ENCODE measurements at places on chromosomes 7 and 10.

DNA sequence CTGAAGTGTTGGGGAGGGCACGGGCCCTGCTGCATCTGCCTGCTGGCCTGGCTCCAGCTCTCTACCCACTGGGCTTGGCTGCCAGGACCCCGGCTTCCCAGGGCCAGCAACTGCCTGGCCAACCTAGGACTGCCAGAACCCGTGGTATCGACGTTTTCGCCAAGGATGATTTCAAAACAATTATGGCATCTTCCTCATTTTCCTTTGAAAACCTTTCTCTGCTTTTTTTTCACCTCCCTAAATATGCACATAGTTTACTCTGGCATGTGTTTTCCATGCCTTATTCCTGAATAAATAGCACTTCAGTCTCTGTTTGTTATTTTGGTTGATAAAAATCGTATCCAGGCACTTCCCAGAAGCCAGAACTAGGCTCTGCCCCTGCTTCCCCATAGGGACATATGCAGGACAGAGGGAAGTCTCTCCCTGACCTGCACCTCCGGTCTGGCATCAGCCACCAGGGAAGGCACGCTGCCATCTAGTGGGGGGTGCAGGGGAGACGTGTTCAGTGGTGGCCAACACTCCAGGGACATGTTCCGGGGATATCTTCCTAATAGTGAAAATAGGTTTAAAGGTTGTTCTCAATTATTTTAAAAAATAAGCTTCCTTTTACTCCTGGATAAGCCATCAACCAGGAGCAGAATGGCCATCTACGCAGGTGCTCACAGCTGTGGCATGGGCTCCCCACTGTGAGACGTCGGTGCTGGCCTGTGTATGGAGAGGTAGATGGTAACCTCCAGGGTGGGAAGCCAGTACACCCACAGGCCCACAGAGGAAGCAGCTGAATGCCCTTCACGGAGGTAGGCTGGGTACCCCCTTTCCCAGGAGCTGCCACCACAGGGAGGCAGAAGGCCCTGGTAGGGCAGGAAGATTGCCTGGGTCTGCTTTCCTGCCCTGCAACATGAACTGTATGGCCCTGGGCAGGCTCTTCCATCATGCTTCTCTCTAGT is 30.7 kb upstream of the ANTXRL start:
- peak; percentile 72 for DNase-seq

GRCh38 chr10:129467359-129468064 is 471 bp downstream of the MGMT start:
- no peak for DNase-seq

- DNase-seq: no peak
Observed at GRCh38 chr7:155684543-155684942, 40.1 kb downstream of the RBM33 start.

DNA sequence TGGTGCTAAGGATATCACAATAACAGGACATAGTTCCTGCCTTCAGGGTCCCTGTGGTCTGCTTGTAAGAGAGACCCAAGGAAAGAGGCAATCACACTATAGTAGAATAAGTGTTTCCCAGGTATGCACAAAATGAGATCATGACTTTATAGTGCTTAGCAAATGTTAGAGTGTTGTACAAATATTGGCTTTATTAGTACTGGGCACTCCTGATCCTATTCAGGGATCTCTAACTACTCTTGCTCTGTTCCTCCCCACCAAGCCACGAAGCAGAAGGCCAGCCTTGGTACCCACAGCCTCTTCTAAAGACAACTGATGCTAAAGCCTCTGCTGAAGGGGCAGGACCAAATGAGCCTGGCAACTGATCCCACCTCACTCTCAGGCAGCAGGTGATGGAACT is 75.1 kb downstream of the HERPUD2 start:
- DNase-seq: no peak

- DNase-seq: peak; percentile 17
Observed at GRCh38 chr10:132329565-132330485, 2.2 kb upstream of the LRRC27 start.

GRCh38 chr7:40604601-40605438 is 470.0 kb downstream of the SUGCT start:
- DNase-seq: peak; percentile 6

- DNase-seq: no peak
Observed at GRCh38 chr10:18545621-18546305, 105.6 kb downstream of the NSUN6 start.

DNA sequence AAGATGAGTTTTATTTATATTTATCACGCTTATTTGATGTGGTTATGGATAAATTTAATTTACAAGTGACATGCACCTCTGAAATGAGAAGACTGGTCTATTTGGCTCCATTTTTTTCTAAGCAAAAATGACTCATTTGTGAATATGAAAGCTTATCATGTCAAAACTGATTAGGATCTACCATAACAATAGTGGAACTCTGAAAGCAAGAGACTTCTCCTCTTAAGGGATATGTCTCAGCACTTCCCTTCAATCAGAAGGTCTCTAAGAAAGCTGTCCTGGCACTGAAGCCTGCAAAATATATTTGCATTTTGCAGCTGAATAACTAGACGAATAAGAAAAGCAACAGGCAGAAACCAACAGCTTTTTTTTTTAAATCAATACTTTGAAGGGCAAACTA is 12.7 kb downstream of the FAS start:
- DNase-seq: no peak

Measured in stimulated activated CD4-positive, alpha-beta T cell treated with anti-CD3 and anti-CD28 coated beads, Interleukin-2, amount 100 ng/mL, for 48 hours (primary cell).